ENCODE measurements at places on chromosomes 7 and 10.

DNA sequence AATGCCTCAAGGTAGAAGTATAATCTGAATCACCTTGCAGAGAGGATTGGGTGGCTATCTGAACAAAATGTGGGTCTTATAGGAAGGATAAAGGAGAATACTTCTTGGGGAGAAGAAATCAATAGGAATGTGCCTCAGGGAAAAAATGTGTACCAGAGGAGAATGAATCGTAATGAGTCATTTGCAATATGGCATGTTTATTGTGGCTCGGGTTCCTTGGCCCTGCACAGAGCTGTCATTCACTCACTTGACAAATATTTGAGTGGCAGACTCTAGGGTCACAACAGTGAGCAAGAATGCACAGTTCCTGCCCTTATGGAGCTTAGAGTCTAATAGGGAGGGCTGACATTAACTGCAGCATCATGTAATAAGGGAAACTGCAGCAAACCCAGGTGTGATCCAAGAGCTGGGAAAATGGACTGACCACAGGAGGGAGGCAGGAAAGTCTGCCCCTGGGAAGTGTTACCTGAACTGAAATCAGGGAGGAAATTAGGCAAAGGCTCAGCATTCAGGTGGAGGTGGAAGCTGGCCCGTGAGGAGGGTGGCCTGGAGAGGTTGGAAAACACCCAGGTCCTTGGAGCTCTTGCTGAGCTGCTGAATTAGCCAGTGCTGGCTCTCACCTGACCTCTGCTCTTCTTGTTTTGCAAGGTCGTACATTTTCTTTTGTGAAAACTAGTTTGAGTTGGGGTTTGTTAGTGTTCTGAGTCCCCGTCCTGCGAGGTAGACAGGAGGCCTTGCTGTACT lies 203.9 kb downstream of the FRMD4A start:
- DNase-seq, result no peak

DNA sequence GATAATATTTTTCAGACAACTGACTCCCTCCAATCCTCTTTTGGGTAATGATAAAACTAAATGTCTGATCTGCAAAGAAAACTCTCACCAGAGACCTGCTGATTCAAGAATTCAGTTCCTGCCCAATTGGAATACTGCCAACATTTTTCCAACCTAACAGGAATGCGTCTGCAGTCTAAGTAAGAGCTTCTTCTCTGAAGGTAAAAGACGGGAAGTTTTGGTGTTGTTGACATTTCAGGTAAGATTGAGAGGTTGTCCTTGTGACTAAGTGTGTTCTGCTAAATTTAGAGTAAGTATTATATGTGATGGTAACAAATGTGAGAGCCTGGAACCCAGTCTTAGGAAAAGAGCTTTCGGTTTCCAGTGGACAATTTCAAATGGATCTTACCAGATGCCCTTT lies 17.6 kb downstream of the IFIT5 start:
- no peak for DNase-seq

DNA sequence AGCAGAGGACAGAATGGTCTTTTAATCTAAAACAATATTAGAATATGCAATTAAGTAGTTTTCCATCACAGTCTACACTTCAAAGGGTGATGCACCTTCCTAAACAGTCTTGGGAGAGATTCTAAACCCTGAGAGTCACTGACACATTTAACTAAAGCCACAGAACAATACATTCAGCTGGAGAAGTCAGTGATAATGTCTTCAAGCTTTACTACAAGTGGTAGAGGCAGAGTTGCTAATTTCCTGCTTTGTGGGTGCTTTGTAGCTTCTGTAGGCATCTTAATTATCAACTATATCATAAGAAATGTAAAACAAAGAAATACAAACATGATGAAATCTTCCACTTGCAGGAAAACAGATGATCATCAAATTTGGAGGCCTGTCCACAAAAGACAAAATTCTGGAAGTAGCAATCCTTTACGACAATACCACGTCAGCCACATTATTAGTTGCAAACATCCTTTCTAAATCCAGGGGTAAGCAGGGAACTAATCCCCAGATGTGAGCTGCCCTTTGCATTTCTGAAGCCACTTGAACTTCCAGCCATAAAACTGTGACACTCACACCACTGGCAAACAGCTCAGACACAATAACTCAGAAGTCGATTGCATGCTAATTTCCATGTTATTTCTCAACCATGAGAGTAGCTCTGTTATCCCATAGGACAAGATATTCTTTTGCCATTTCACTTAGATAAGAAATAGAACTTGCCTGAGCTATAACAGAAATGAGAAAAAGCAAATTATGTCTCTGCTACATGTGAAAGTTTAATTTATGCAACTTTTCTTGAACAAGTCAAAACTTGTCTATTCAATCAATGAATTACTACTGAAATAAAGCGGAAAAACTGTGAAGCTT lies 212.2 kb downstream of the FAM107B start:
- DNase-seq, result no peak

- peak; percentile 4 for DNase-seq
Measured at GRCh38 chr7:130356876-130357611, 12.4 kb downstream of the CPA5 start.

DNA sequence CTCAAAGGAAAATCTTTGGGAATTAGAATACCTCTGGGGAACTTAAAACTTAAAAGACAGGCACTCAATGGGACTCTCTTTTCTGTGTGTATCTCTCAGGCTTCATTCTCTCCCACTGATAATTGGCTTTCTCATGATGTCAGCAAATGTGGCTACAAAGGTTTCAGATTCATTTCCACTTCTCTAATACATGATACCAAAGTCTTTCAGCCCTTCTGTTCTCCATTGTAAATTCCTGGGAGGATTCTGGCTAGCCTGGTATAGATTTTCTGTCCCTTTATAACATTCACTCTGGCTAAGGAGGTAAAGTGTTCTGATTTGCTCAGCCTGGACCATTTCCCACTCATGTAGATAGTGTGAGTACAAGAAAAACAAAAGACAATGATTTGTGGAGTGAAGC lies 606.2 kb downstream of the PCDH15 start:
- DNase-seq, result no peak

- DNase-seq, result no peak
Measured at GRCh38 chr7:95716357-95717122, 55.8 kb upstream of the DYNC1I1 start.

DNA sequence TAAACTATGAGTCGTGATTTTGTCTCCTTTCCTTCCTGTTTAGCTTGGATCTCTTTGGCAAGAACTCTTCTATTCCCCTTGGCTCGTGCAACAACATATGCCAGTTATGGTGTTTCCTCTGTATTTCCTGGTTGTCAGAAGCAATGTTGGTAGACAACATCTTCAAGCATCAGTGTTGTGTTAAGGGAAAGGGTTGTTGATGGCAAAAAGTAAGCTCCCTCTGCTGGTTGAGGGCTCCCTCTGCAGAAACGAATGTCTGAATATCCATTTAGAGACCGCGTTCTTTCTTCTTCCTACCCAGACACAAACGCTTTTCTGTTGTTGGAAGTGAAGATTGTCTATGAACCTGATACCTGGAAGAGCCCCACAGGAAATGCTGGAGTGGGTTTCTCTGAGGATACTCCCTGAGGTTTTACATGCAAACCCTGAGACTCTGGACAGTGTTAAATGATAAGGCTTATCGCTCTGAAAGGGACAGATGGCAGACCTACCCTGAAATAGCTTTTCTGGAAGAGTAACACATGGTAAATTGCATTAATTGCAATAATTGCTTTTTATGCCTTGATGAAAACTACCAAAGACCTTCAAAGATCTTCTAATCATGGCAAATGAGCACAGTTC lies 23.5 kb upstream of the C1QL3 start:
- peak; percentile 33 for DNase-seq

DNA sequence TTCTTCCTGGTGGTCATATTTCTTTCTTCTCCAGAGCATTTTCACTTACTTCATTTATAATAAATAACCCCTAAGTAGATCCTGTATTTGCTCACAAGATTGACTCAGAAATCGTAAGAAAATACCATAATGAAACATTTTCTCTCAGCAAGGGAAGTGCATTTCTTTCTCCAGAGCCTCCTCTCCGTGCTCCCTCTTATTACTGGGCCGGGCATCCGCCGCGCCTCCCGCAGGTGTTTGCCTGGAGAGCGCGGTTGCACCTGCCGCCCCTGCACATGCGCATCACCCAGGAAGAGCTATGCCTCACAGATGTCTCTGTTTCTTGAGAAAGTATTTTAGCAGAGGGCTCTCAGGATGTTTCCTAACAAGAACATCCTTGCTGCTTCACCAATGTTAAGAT lies 509.2 kb downstream of the TCERG1L start:
- no peak for DNase-seq

GRCh38 chr7:7867846-7868571 lies 100.6 kb upstream of the GLCCI1 start:
- DNase-seq, result peak; percentile 53
